ENCODE measurements at places on chromosomes 6 and 20. TPM values are rescaled to one million over a fixed set of nuclear protein-coding genes. Genes with fewer than 3 reads are reported as not detected.

GRM1 gene
- total RNA-seq: not detected

LIN28B gene
- total RNA-seq: 7.3 TPM

OR2B6 gene
- not detected for total RNA-seq

VAPB gene
- total RNA-seq: 6.7 TPM

PTK7 gene
- total RNA-seq: 61.8 TPM

TAGAP gene
- not detected for total RNA-seq

NNAT gene
- not detected for total RNA-seq

HSPA1L gene
- total RNA-seq: 0.80 TPM

SLC32A1 gene
- not detected for total RNA-seq

- DNase-seq: no peak
These were observed 5.8 kb downstream of the SPO11 start for GRCh38 chr20:57335392-57335791.

GRCh38 chr6:163600781-163601180 is 186.3 kb downstream of the QKI start:
- DNase-seq: no peak

- DNase-seq: no peak
These were observed 84.4 kb downstream of the SERAC1 start for GRCh38 chr6:158083455-158084325.

GRCh38 chr20:38445901-38446425 is 10.8 kb upstream of the SNHG17 start:
- no peak for DNase-seq

DNA sequence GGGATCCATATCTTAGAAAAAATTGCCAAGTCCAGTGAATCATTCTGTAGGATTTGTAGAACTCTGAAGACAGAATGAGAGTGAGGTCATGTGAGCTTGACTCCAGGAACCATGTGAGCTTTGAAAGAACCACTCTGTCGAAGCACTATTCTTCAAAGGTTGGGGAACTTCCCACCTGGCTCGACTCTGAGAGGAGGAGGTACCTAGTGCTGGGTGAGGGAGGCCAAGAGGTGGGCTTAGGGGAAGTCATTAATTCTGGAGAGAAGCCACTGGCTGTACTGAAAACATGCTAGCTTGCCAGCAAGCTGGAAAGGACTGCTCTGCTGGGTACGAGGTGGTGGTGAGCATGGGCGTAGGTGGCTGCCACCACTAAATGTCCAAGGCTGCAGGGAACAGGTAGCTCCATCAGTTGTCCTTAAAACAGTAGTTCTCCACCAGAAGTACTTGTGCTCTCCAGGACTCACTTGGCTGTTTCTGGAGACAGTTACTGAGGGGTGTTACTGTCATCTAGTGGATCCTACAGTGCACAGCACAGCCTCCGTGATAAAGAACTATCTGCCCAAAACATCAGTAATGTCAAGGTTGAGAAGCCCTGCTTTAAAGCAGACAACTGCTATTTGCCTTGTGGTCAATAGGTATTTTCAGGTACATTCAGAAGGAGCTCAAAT is 34.7 kb upstream of the SYNJ2 start:
- no peak for DNase-seq

DNA sequence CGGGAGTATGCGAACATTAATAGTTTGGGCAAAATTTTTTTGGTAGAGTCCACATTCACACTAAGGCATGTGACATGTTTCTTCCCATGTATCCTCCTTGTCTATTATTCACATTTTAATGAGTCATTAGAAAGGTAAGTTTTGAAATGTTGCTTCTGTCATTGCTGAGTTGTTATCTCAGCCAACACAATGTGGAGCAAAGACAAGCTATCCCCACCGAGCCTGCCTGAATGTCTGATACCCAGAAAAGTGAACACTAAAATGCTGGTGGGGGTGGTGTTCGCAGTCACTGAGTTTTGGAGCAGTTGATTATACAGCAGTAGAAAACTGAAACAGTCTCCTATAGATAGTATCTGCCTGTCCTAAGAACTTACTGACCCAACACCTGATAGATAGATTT is 68.3 kb upstream of the ASF1A start:
- DNase-seq: no peak

DNA sequence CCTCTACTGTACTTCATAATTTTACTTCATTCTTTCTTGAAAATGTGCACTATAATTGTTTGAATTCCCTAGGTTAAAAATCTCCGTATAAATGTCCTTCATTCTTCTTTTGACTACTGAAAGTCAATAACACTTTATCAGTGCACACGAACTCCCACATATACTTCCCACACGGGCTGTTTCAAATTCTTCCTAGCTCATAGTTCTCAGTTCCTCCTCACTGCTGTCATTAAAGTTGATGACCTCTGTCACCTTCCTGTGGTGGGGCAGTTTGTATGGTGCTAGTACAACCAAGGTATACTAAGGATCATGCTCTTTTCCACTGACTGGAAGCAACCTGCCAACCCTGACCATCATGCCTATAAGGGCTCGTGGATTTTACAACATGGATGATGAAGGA is 40.0 kb upstream of the CD2AP start:
- no peak for DNase-seq

DNA sequence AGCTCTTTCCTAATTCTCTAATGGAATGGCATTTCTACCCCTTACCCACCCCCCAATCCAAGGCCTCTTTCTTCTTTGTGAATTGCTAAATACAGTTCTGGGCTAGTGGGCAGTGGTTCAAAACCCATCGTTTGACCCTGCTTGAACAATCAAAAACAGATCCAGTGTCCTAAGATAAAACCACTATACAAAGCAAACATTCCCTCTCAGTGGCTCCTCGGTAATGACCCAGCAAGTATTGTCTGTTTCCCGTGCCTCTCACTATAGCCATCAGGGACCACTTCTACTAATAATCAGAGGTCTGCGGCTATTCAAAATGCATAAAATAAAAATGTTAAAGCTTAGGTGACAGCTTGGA is 143.5 kb upstream of the AKAP12 start:
- no peak for DNase-seq

DNA sequence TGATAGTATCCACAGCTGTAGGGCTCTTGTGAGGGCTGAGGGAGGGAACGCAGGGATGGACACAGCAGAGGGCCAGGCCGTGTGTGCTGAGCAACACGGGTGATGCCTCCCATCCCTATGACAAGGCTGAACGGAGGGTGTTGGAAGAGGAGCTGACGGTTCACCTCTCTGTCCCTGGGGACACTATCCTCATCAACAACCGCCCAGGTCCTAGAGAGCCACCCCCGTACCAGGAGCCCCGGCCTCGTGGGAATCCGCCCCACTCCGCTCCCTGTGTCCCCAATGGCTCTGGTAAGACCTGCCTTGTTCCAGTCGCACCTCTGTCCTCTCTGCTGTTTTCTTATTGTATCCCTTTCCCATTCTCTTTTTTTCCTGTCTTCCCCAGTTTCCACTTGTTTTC is 10.1 kb downstream of the DDR1 start:
- DNase-seq: no peak

- DNase-seq: no peak
These were observed 8.2 kb downstream of the LY86 start for GRCh38 chr6:6596529-6597328.

DNA sequence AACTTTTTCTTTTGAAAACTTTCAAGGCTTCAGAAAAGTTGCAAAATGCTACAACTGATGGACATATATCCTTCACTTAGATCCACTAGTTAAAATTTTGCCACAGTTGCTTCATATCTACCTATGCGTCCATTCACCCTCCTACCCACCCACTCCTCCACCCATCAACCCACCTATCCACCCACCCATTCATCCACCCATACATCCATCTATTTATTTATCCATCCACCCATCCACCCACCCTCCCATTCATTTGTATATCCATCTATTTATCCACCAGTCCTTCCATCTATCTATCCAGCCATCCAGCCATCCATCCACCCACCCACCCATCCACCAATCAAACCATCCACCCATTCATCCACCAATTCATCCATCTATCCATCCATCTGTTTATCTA is 13.6 kb downstream of the BPIFB4 start:
- DNase-seq: no peak

DNA sequence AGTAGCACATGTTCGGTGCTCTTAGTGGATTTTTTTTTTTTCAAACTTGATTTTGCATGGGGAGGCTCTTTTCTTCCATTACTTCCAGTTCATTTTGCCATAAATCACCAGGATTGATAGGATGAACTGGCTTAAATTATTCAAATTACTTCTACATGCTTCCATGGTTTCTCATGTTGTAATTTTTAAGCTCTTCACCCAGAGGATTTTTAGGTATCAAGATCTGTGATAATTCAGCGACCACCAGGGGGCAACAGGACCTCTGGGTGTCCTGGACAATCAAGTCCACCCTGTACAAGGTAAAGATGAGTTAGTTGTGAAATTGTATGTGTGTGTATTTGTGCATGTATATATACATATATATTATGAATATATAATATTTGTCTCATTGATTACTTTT is 4.2 kb upstream of the EPHA7 start:
- peak; percentile 22 for DNase-seq

DNA sequence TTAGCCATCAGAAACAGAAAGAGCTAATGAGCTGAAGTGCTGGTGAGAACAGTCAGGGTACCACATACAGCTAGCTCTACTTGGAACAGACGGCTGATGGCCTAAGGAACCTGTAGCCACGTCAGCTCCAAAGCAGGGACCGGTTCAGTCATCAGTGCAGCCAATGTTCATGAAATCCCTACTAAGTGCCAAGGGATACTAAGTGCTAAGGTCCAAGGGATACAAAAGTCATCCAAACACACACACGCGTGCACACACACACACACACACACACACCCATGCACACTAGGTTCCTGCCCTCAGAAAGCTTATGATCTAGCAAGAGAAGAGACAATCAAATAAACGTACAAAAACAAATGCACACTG is 53.6 kb downstream of the MAP3K5 start:
- no peak for DNase-seq

GRCh38 chr6:125099211-125100073 is 54.1 kb upstream of the TPD52L1 start:
- DNase-seq: peak; percentile 68

DNA sequence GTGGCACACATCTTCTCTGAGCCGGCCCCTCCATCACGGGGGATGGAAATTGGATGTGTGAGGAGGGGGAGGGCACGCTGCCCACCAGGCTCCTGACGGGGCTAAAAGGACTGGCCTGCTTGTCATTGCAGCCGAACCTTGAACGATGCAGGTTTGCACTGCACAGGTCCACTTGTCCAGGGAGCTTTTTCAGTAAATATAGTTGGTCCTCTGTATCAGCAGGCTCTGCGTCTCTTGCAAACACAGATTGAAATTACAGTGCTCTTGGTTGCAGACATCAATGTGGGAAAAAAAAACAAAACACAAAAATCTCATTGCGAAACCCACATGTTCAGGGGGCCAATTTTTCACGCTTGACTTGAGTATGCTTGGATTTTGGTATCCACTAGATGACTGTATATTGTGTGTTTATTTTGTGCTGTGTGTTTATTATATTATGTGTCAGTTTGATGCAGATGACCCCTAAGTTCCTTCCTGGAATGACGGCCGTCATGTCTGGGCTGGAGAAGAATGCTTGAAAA is 29.2 kb downstream of the ERMARD start:
- peak; percentile 36 for DNase-seq

GRCh38 chr6:23985015-23985414 is 141.0 kb upstream of the NRSN1 start:
- DNase-seq: no peak

DNA sequence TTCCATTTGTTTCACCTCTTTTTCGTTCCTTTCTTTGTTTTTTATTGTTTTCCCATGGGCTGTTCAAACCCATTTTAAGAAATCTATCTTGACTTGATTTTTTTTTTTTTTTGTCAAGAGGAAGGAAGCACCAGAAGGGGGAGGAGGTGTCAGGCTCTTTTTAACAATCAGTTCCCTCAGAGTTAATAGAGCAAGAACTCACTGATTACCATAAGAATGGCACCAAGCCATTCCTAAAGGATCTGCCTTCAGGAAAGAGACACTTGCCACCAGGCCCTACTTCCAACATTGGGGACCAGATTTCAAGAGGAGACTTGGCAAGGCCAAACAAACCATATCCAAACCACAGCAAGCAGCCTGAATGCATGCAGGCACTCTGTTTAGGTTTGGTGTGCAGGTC is 168.0 kb downstream of the OTOR start:
- DNase-seq: no peak

DNA sequence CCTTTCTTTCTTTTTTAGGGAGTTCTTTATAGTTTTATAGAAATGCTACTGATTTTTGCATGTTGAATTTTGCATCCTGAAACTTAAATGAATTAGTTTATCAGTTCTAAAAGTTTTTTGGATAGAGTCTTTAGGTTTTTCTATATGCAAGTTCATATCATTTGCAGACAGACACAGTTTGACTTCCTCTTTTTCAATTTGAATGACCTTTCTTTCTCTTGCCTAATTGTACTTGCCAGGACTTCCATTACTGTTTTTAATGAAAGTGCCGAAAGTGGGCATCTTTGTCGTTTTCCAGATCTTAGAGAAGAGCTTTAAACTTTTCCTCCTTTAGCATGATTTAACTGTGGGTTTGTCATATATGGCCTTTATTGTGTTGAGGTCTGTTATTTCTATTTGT is 21.1 kb upstream of the EDN1 start:
- DNase-seq: no peak

- no peak for DNase-seq
These were observed 11.4 kb upstream of the COL9A1 start for GRCh38 chr6:70314296-70314695.

DNA sequence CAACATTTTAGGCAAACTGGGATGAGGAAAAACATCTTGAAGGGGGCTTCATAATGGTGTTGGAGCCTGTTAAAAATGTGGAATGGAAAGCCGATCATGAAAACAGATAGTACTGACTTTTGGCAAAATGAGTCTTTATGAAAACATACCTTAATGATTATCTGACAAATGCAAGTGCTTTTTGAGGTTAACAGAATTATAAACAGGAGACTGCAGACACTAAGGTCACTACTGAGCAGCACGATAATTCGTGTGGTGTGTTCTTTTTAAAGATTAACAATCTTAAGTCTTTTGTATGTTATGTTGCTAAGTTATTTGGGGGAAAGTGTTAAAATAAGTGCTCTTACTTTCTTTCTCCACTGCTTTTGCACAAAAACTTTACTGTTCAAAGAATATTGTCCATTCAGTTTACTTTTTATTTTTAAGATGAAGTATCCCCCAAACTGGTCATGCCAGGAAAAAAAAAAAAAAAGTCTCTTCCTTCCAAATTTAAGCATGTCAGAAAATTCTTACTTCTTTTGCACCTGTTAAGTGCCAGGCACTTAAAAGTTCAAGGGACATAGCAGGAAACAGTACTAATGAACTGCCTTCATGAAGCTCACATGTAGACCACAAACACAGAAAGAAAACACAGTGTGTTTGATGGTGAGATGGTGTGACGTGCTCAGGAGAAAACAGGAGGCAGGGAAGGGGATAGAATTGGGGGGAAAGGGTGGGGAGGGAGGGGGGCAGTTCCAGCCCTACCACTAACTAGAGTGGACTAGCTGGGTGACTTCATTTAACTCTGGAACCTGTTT is 73.2 kb downstream of the CDYL start:
- no peak for DNase-seq

Data from Daoy (cell line).